NCI-H774 (cell line): ENCODE measurements at places on chromosomes 1 and 21.
A peak's percentile ranks its signal among the peaks of the same experiment; 100 is the strongest.

DNA sequence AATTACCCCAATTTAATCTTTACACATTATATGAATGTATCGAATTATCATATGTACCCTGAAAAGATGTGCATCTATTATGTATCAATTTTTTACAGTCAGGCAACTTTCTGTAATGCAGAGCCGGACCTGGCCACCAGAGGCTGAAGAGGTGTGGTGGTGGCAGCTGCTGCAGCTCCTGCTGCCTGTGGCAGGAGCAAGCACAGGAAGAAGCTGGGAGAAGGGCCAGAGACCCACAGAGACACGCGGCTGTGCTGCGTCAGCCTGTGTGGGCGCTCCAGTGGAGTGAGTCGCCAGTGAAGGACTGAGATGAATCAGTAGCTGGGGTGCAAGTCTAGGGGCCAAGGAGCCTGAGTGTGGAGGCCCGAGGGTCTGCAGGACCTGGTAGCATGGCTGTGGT, 74.3 kb upstream of the COG2 start:
- DNase-seq, result peak; percentile 9

DNA sequence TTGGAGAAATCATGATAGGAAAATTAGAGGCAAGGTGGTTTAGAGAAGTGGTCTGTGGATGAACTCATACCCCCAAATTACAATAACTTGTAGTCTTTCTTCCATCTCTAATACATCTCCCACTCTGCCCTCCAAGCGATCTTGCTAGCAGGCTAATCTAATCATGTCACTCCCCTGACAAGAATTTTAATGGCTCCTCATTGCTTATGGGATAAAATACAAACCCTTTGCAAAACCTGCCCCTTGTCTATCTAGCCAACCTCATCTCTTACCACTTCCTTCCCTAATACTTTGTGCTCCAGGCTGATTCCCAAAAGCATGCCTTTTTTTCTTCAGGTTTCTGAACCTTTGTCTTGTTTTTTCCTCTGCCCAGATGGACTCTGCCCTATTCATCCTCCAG, 71.3 kb upstream of the LRRN2 start:
- DNase-seq, result no peak

DNA sequence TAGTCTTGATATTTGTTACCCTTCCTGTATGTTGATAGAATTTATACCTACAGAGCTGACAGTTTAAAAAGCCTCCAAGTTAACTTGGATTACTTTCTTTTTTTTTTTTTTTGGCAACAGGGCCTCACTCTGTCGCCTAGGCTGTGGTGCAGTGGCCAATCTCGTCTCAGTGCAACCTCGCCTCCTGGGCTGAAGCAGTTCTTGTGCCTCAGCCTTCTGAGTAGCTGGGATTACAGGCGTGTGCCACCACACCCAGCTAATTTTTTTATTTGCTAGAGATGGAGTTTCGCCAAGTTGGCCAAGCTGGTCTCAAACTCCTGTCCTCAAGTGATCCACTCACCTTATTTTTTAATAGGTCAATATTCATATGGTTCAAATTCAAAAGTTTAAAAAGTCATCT, 32.7 kb downstream of the WDTC1 start:
- DNase-seq, result no peak

DNA sequence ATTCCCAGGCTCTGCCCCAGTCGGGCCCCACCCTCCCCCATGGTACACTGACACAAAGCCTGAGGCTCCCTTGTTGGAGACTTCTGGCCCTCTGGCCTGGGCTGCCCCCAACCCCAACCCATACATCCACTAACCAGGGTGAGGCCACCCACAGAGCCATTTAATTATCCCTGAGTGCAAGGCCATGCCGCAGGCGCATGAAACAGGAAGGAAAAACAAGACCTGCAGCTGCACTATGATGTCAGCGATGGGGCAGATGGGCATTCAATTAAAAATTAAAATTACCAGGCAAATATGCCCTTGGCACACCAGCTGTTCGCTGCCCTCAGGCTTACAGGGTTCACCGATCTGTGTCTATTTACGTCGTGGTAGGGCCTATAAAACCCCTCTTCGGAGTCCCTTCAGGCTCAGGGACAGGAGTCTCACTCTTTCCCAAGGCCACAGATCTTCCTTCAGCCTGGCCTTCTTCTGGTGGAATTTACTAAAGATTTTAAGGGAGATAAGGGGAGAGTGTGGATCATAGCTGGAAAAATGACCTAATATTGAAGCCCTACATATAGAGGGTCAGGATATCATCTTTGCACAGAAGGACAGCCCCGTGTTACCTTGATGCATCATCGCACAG, 29.6 kb upstream of the RGS16 start:
- DNase-seq, result peak; percentile 85

DNA sequence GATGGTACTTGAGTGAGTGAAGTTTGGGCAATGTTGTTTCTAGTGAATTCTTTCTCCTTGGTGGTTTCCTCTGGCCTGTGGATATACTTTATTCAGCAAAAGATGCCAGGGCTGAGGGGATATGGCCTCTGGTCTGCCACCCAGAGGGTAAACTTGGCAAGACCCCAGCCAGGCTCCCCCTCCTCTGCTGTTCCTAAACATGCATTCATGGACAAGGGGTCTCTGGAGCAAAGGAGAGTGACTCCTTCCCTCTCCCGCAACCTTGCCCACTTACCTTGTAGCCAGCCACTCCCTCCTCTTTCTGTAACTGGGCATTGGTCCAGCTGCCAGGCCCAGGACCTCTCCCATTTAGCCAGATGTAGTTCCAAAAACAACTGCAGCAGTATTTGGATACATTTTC, 43.8 kb downstream of the RUNX3 start:
- DNase-seq, result no peak

DNA sequence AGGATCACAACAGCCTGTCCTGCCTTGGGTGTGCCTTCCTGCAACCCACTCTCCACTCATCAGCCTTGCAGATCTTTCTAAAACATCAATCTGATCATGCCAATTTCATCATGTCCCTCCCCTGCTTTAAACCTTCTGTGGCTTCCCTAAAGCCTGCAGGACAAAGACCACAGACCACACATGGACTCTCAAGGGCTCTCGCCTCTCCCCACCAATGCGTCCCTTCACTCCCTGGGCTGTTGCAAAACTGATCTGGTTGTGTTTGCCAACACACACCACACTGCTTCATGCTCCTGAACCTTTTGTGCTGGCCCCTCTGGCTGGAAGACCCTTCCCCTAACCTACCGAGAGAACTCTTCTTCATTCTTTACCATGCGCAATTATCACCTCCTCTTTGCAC, 72.4 kb downstream of the ITPKB start:
- DNase-seq, result no peak

GRCh38 chr1:231211005-231211857, 29.8 kb upstream of the GNPAT start:
- DNase-seq, result peak; percentile 84

DNA sequence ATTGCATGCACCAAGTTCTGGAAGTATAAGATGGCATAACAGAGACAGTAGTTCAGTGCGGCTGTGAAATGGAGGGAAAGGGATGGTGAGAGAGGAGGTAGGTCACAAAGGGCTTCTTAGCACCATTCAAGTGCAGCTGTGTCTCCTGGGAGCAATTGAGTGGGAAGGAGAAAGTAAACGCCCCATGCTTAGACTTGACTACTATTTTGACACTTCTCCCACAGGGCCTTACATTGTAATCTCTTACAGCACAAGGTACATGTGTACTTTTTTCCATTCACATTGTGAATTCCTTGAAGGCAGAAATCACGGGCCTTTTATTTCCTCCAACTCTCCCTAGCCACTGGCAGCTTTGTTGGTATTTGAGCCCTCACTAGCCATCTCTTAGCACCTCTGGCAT, 239.6 kb upstream of the FOXD3 start:
- DNase-seq, result no peak

GRCh38 chr1:11670747-11671146, 6.7 kb downstream of the FBXO6 start:
- DNase-seq, result no peak

- no peak for DNase-seq
These were observed 24.8 kb downstream of the RAB4A start for GRCh38 chr1:229295745-229296144.

GRCh38 chr1:9826616-9827015, 2.9 kb upstream of the CLSTN1 start:
- no peak for DNase-seq

DNA sequence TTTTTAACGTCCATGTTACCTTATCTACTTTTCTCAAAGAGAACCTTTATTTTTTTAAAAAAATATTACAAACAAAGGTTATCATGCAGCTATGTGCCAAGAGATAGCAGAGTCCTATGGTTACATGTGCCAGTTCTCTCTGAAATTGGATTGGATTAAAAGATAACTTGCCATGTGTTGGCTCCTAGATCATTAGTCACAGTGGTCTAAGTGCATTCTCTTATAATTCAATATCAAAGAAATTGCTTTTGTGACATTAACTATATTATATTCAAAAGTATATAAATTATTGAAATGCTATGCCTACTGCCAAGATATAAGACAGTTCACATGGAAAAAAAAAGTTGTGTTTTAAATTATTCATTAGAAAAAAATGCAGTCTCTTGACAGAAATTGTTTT, 494.2 kb downstream of the NEGR1 start:
- no peak for DNase-seq

DNA sequence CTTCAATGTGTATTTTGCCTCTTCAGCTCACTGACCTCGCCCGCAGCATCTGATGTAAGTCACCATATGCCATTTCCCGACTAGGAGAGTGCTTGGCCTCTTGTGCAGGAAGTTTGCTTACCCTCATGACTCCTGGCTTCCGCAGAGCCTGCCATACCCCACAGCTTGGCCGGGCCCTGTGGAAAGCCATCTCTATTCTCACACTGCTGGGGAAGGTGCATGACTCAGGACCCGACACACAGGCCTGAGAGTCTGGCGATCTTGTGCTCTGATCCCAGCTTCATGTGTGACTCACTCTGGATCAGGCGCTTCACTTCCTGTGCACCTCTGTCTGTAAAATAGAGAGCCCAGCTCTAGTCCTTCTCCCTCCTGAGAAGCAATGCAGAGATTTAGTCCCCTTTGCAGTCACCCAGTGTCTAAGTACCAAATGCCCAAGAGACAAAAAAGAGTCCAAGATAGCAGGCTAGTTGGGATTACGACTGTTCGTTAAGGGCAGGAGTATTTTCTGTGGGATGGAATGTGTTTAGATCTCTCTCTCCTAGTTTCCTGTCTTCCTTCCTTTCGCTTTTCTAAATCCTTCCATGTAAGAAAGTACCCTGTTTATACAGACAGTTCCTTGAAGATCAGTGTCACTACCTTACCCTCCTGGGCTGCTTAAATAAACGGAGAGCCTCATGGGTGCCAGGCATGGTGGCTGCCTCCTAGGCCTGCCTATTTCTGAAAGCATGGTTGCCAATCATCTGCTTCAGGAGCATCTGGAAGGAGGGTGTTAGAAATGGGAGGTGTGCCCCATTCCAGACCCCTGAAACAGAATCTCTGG, 62.8 kb upstream of the KIF26B start:
- DNase-seq, result peak; percentile 26

DNA sequence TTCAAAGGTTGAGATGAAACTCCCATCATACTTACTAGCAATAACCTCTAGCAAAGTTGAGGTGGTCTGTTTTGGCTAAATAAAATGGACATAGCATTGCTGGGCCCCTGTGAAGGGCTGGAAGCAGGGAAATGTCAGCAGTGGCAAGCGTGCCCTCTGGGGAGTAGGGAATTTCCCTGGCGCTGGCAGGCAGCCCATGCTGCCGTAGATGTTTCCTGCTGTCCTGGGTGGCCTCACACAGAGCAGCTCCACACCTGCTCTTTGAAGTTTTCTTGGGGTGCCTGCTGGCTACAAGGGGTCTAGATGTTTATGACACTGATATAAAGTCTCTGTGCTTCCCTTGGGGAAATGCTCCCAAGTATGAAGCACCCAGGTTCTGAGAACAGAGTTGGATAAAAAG, 30.2 kb downstream of the ADARB1 start:
- no peak for DNase-seq

GRCh38 chr1:36367798-36368197, 17.9 kb downstream of the STK40 start:
- no peak for DNase-seq

GRCh38 chr1:206508956-206509355, 1.6 kb downstream of the RASSF5 start:
- no peak for DNase-seq

DNA sequence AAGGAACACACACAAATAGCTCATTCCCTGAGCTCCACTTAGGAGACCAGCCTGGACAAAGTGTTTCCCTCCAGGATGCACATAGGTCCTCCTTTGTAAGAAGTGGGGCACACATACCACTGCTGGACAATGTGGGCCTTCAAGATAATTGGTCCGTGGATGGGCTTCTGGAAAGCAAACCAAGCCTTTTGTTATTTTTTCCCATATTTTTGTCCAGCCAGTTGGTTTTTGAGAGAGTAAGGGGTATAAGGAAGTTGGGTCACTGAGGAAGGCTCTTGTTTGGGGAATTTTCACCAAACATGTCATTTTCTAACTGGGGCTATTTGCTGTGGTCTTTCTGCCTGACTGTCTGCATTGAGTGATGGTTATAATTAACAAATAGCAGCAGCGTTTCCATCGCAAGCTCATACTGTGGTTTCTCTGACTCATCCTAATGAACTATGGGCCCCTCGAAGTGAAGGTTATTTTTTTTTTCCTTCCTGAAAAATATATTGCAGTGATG, 306.3 kb upstream of the DUSP10 start:
- no peak for DNase-seq

DNA sequence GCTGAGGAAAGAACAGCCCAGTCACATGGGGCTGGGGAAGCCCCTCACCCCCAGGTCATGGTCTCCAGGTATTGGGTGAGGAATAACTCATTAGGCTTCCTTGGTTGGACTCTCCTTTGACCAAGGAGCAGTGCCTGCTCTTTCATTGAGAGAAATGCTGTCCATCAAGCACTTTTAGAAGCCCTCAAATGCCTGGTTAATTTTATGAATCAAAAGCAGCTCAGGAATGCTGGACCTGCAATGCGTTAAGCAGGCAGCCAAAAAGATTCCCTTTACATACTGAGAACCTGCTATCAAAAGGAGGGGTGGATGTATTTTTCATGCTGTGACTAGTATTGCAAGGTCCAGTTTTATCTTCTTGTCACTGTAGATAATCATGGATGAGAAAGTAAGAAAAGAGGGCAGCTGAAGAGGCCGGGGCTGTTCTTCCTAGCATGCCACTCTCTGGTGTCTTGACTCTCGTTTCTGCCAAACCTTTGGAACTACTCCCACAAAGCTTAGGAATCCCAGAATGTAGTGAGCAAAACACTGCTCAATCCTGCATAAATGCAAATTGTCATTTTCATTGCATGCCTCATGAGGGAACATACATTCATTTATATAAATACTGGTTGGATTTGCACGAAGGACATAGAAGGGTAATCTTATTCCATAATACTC, 2.1 kb upstream of the CD58 start:
- no peak for DNase-seq

DNA sequence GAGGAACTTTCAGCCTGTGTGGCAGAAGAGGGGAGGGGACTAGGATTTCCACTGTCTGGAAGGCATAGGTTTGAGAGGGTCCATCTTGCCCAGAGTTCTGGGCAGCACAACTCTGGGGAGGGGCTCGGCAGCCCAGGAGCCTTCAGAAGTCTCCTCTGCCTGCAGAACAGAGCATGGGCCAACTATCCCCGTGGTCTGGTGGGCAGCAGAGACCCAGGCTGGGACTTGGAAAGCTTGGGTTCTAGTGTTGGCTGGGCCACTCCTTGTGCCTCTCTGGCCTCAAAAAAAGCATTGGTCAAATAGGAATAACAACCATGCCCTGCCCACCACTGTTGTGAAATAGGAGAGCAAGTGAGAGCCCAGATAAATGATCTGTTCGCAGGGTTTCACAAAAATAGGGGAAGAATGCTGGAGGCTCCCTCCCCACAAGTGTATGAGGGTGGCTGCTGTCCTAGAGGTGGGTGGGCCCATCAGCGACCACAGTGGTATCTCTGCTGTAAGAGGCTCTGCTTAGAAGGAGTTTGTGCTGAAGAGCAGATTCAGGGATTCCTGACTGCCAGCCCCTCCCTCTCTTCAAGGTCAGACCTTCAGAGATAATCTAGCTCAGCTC, 8.9 kb downstream of the EPHA10 start:
- no peak for DNase-seq
